ENCODE measurements at places on chromosomes 5 and 9.
A peak's percentile ranks its signal among the peaks of the same experiment; 100 is the strongest.

DNA sequence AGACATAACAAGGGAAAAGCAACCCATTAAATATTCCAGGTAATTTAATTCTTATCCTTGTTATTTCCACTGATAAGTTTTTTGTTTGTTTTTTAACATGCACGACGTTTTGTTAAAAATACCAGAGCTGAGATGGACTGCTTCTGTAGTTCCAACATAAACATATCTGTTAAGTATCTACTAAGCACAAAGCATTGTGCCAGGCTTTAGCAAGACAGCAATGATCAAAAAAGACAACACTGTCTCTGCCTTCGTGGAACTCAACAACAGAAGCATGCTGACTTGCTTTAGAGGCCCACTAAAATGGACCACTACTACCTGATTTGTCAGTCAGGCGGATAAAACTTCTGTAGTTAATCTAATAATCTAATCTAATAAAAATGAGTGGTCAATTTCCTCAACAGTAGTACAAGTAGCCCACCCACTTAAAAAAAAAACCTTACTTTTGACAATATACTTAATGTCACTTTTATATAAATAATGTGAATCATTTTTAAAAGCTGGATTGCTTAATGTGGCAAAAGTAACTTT, 3.1 kb downstream of the RAB14 start:
- DNase-seq: no peak

DNA sequence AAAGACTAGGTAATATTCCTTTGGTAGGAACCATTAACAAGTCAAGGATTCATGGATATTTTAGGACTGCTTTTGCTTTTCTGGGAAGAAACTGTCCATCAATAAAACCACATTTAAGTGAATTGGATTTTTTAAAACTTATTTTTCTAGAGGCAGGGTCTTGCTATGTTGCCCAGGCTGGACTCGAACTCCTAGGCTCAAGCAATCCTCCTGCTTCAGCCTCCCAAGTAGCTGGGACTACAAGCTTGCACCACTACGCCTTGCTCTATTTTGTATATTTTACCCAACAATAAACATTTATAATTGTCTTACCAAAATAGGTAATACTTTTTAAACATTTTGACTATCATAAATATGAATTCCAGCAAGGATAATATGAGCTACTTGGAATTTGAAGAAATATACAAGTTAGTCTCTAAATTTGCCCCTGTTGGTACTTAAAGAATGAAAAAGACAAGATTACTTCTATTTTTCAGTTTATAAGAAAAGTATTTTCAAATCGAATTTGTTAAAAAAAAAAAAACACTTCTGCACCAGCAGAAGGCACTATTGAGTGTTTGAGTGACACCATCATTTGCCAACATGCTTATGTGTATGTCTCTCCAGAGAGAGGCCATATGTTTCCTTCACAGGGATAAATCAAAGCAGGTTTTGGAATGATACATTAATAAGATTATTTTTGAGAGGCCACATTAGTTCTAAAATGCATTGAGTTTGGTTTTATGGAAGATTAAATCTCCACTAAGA, 60.0 kb upstream of the CARTPT start:
- DNase-seq: no peak

GRCh38 chr5:59134471-59135163, 551.7 kb downstream of the RAB3C start:
- DNase-seq: no peak

DNA sequence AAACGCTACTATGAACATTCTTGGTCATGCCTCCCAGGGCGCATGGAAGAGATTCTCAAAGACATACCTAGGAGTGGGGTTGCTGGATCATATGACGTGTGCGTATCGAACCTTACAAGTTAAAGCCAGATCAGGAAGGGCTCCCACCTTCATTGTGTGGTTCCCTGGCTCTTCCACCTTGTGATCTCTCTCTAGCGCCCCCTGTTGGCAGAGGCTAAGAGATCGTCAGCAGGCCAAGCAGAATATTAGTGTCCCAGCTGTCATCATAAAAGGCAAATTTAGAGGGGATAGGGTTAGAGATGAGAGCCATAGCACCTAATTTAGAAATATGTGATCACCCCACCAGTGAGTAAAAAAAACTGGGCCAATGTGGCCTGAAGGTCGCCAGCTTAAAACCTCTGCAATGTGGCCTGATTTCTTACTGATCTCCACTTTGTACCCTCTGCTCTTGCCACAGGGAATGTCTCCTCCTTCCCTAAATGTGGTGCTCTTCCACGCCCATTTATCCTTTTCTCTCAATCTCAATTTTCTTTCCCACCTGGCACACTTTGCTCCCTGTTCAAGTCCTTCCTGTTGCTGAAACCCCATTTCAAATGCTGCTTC, 91.7 kb upstream of the SHB start:
- peak; percentile 56 for DNase-seq

DNA sequence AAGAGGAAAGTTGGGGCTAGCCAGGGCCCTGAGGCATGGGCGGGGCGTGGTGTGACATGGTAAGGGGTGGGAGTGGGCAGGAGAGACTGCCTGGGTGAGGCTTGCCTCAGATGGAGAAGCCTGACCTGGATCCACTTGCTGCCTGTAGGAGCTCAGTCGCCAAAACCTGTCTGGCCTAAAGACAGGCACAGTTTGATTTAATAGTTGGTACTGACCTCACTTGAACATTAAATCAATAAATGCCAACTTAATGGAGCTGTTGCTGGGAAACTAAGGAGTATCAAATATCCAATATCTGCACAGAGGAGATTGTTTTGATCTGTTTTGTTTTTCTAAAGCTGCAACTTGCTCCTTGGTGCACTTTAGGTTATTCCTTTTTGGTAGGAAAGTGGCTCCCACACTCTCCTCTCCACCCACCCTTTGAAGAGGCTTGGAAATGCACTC, 86.4 kb downstream of the RCL1 start:
- no peak for DNase-seq

- DNase-seq: no peak
These were observed 143.8 kb downstream of the MAST4 start for GRCh38 chr5:66739951-66740350.

DNA sequence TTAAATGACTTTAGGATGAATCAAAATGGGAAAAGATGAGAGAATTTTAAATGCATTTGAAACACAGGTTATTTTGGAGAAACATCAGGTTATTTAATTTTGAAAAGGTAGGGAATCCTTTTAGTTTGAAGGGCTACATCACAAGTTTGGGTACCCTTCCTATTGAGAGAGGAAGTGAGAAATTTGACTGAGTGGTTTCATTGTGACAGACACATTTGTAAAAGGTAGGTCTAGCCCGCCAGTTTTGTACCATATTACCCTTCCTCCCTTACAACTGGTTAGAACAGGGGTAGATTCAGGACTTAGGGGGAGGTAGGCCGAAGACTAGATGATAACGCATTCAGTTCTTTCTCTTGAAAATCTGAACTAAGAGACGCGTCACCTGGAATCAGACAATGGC, 464.2 kb downstream of the EBF1 start:
- no peak for DNase-seq

DNA sequence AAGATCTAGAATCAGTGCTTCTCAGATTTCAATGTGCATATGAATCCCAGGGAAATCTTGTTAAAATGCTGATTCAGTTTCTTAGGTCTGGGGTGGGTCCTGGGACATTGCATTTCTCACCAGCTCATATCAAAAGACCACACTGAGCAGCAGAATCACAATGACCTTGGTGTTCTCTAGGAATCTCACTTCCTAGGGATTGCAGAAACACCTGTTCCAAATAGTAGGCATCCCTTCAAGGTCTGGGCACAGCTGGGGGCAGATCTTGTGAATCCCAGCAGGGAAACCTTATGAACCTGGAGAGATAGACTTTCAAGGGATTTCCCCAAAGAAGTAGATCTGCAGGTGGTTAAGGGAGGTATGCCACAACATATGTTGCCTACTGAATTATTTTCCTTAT, 8.9 kb upstream of the GARNL3 start:
- no peak for DNase-seq

DNA sequence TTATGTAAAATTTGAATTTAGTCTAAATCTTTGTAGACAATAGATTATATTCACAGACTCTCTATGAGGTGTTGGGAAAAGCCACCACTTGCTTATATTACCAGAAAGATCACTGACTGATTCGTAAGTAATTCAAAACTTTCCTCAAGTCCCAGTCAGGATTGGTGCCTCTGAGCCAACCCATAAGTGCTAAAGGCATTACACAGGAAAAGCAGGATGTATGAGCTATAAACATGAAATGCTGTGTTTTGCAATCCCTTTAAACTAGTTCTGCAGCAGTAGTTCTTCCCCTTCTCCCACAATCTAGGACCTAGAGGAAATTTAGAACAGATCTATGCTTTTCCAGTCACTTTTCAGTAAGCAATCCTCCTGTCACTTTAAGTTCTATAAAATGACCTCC, 48.0 kb downstream of the SHLD3 start:
- no peak for DNase-seq

All from mesothelial cell of epicardium (in vitro differentiated cells).